Ascending aorta (tissue), 2 donors: ENCODE measurements at places on chromosomes 3 and 15. TPM values are rescaled to one million over a fixed set of nuclear protein-coding genes. Genes with fewer than 3 reads are reported as not detected.

- peaks cover 18% of the 10 kb centered on the region for H3K36me3 ChIP-seq
- DNase-seq = no peak
- H3K4me3 ChIP-seq = no peak overlapping the region
- no peak overlapping the region for H3K27ac ChIP-seq
- no peaks in the 10 kb centered on the region for H3K27me3 ChIP-seq
- H3K4me1 ChIP-seq = no peaks in the 10 kb centered on the region
Measured at GRCh38 chr15:76776480-76776879, 128.7 kb downstream of the SCAPER start.

DNA sequence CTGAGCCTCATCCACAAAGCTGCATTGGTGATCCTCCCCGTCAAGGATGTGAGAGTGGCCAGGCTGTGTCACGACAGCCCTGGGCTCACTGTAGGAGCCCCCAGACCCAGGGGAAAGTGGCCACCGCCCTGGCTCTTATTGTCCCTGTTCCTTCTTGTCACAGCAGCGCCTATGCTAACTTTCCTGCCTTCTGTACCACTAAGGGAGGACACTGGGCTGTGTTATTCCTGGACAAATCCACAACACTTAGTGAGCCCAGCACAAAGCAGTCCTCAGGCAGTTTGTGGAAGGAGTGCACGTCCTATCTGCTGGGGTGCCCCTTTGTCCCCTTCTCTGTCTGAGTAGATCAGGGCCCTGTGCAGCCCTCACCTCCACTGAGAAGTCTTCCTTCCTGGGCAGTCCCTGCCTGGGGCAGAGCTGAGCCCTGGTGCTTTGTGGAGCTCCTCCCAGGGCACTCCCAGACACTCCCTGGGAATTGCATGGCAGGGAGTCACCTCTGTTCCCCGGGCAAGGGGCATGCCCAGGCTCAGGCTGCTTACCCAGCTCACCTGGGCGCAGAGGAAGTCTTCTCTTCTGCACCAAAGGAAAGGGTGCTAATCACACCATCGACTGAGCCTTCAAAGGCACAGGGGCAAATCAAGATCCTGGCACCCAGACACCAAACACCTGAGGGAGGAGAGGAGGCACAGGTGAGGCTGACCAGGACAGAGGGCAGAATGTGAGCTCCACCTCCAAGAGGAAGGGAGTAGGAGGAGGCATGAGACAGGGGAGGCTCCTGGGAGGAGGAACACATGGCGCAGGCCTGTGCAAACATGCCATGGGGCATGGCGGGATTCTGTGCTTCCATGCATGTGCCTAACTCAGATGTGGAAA is 138.7 kb downstream of the KLF13 start:
- no peak overlapping the region for H3K4me3 ChIP-seq
- no peaks in the 10 kb centered on the region for H3K36me3 ChIP-seq
- H3K4me1 ChIP-seq = no peaks in the 10 kb centered on the region
- no peak overlapping the region for H3K27ac ChIP-seq

GRCh38 chr3:49666592-49666991 is 7.6 kb upstream of the APEH start:
- DNase-seq = no peak
- H3K27ac ChIP-seq = no peak overlapping the region
- no peak overlapping the region for H3K4me3 ChIP-seq
- H3K36me3 ChIP-seq = no peaks in the 10 kb centered on the region
- no peaks in the 10 kb centered on the region for H3K27me3 ChIP-seq
- no peaks in the 10 kb centered on the region for H3K4me1 ChIP-seq

- no peak overlapping the region for H3K4me3 ChIP-seq
- peaks cover 15% of the 10 kb centered on the region for H3K4me1 ChIP-seq
- H3K27ac ChIP-seq = peak overlapping the region; percentile 48
Measured at GRCh38 chr3:40054568-40055222, 245.3 kb downstream of the MYRIP start.

DNA sequence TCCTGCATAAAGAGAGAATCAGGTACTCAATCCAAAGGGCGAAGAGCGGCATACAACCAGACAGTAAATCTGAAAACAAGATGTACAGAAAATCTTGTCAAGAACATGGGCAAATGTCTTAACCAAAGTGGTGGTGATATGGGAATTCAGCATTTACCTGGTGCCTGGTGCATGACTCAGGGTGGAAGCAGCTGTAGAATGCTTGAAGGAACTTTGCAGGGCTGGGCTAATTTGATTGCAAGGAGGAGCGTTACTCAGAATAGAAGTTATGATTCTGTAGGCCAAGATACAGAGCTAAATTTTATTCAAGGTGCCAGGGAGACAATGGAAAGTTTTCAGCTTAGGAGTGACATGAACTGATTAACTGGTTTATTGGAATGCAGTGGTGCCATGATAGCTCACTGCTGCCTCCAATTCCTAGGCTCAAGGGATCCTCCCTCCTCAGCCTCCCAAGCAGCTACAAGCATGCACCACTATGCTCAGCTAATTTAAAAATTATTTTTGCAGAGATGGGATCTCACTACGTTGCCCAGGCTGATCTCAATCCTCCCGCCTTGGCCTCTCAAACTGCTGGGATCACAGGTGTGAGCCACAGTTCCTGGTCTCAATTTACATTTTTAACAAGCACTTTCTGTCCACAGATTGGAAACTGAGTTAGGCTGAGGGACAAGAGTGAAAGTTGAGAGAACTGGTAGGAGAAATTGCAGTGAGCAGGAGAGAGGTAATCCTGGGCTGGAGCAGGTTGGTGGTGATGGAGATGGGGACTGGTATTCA is 91.5 kb upstream of the TBC1D5 start:
- H3K4me3 ChIP-seq = no peak overlapping the region
- H3K36me3 ChIP-seq = no peaks in the 10 kb centered on the region
- no peaks in the 10 kb centered on the region for H3K27me3 ChIP-seq
- no peak for DNase-seq

GRCh38 chr15:34185666-34186065 is 24.2 kb downstream of the KATNBL1 start:
- DNase-seq = no peak
- no peak overlapping the region for H3K27ac ChIP-seq
- no peaks in the 10 kb centered on the region for H3K27me3 ChIP-seq
- H3K4me3 ChIP-seq = no peak overlapping the region
- no peaks in the 10 kb centered on the region for H3K36me3 ChIP-seq

DNA sequence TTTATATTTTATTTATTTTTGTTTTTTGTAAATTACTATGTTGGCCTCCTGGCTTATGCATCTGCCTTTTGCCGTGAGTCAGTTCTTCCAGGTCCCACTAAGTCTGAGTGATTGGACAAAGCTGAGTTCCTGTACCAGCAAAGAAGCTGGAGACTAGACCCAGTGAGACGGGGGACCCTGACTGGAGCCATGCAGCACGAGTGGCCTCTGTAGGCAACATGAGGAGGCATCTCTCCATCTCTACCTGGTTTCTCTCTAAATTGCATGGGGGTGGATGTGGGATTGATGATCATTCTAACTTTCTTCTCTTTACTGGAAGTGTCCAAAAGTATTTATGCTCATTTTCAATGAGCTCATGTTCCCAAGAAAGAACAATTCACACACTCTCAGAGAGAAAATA is 155.3 kb upstream of the MRPL3 start:
- H3K27ac ChIP-seq = no peak overlapping the region
- H3K4me1 ChIP-seq = no peaks in the 10 kb centered on the region
- H3K4me3 ChIP-seq = no peak overlapping the region
- H3K36me3 ChIP-seq = no peaks in the 10 kb centered on the region
- DNase-seq = no peak

- H3K36me3 ChIP-seq = no peaks in the 10 kb centered on the region
- peak overlapping the region; percentile 90 for H3K4me3 ChIP-seq
- no peaks in the 10 kb centered on the region for H3K27me3 ChIP-seq
- peaks cover 3% of the 10 kb centered on the region for H3K4me1 ChIP-seq
Measured at GRCh38 chr15:22786868-22787698, 639 bp downstream of the NIPA1 start.

DNA sequence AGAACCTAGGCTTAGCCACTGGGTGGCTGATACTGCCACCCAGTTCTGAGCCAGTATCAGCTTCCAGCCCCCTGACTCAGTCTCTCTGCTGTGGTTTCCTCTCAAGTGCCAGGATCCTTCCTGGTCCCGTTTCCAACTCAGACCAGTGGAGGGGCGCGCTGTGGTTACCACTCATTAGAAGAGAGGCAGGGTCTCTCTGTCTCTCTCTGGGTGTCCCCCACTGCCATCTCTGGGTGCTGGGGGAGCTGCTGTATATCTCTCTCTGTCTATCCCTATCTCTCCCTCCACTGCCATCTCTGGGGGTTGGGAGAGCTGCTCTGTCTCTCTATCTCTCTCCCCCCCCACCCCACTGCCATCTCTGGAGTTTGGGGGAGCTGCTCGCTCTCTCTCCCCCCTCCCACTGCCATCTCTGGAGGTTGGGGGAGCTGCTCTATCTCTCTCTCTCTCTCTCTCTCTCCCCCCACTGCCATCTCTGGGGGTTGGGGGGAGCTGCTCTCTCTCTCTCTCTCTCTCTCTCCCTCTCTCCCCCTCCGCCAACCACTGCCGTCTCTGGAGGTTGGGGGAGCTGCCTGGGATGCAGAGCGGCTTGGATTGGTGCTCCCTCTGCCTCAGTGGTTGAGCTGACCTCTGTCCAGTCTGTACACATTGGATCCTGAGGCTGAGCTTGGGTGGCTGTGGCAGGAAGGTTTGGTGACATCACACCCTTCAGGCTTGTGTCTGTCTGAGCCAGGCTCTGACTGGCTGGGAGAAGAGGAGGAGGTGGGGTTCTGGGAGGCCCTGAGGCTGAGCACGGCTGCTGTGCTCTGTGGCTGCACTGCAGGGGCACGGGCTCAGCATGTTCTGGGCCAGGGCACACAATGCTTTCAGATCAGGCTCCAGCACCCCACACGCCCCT is 98.9 kb downstream of the APBA2 start:
- no peaks in the 10 kb centered on the region for H3K27me3 ChIP-seq
- H3K4me1 ChIP-seq = no peaks in the 10 kb centered on the region
- DNase-seq = no peak
- no peak overlapping the region for H3K27ac ChIP-seq
- H3K36me3 ChIP-seq = no peaks in the 10 kb centered on the region

GRCh38 chr3:39028546-39028945 is 23.2 kb downstream of the SCN11A start:
- H3K4me3 ChIP-seq = no peak overlapping the region
- no peaks in the 10 kb centered on the region for H3K36me3 ChIP-seq

DNA sequence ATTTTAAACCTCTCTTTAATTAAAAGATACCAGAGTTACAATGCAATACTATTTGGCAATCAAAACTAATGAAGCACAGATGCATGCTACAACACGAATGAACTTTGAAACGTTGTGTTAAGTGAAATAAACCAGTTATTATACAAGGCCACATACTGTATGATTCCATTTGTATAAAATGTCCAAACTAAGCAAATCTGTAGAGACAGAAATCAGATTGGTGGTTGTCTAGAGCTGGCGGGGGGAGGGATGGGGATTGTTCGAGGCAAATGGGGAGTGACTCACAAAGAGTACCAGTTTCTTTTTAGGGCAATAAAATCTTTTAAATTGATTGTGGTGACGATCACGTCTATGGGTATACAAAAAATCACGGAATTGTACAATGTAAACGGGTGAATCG is 677.0 kb downstream of the NTRK3 start:
- H3K27ac ChIP-seq = no peak overlapping the region
- H3K4me1 ChIP-seq = no peaks in the 10 kb centered on the region
- DNase-seq = no peak
- H3K4me3 ChIP-seq = no peak overlapping the region

DNA sequence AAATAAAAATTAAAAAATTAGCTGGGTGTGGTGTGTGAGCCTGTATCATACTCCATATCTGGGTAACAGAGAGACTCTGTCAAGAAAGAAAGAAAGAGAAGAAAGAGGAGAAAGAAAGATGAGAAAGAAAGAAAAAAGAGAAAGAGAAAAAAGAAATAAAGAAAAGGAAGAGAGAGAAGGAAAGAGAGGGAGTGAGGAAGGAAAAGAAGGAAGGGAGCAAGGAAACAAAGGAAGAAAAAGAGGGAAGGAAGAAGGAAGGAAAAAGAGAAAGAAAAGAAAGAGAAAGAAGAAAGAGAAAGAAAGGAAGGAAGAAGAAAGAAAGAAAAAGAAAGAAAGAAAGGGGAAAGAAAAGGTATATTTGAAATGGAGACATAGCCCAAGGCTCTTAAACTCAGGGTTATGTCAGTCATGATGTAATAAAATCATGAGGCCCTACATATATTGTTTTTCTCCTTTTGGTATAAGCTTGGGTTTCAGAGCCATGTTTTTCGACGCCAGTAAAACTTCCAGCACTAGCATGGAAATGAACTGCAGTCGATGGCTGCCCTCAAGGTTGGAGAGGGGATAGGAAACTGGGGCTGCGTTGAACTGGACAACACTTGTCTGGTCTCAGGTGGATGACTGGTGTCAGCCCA is 38.0 kb upstream of the RFTN1 start:
- DNase-seq = no peak
- H3K36me3 ChIP-seq = no peaks in the 10 kb centered on the region
- H3K27ac ChIP-seq = no peak overlapping the region
- H3K27me3 ChIP-seq = no peaks in the 10 kb centered on the region
- no peak overlapping the region for H3K4me3 ChIP-seq

Gene GPR176
- 99.1 TPM for total RNA-seq

Gene CCR1
- total RNA-seq = 10.2 TPM

Gene ERC2
- total RNA-seq = 0.11 TPM

Gene MYRIP
- total RNA-seq = 12.7 TPM

Gene TP53BP1
- 34.6 TPM for total RNA-seq

Gene CEP152
- 1.1 TPM for total RNA-seq

Gene BMF
- total RNA-seq = 2.2 TPM

Gene ARGFX
- not detected for total RNA-seq
